ENCODE measurements at places on chromosomes 3 and 15. TPM values are rescaled to one million over a fixed set of nuclear protein-coding genes. Genes with fewer than 3 reads are reported as not detected.

MAP6D1 gene
- 6.6 TPM for total RNA-seq

CD96 gene
- total RNA-seq = 3.0 TPM

CLEC3B gene
- 73.6 TPM for total RNA-seq

CCDC39 gene
- not detected for total RNA-seq

GRCh38 chr3:122475316-122475715 lies 39.4 kb downstream of the KPNA1 start:
- DNase-seq = no peak

DNA sequence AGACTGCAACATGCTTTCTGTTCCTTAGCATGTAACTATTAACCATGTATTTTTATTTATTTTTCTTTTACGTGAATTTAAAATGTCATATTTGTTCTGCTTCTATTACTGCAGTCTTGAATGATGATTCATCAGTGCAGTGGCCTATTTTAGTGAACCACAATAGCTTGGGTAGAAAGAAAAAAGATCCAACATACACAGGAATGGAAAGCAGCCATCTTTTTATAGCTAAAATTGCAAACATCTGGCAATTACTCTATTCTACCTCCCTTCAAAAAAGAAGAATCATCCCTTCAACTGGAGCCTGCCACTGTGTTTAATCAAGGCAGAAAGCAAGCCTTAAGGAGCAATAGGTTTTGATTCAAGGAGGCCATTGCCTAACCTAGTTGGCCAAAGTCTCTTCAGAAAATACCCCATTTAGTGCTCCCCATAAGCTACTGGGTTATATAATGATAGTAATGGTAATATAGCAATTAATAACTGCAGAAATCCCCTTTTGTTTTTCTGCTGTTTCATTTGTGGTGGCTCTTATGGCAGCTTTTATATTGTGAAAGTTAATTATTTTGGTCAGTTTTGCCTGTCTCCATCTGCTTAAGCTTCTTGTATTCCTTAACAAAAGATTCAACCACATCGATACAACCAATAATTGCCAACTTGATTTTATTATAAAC lies 267.3 kb downstream of the LPP start:
- no peak for DNase-seq

- no peak for DNase-seq
Measured at GRCh38 chr3:47455806-47456452, 19.8 kb downstream of the SCAP start.

- no peak for DNase-seq
Measured at GRCh38 chr3:140035871-140036270, 100.9 kb downstream of the CLSTN2 start.

- no peak for DNase-seq
Measured at GRCh38 chr15:78049691-78050440, 27.6 kb downstream of the TBC1D2B start.

DNA sequence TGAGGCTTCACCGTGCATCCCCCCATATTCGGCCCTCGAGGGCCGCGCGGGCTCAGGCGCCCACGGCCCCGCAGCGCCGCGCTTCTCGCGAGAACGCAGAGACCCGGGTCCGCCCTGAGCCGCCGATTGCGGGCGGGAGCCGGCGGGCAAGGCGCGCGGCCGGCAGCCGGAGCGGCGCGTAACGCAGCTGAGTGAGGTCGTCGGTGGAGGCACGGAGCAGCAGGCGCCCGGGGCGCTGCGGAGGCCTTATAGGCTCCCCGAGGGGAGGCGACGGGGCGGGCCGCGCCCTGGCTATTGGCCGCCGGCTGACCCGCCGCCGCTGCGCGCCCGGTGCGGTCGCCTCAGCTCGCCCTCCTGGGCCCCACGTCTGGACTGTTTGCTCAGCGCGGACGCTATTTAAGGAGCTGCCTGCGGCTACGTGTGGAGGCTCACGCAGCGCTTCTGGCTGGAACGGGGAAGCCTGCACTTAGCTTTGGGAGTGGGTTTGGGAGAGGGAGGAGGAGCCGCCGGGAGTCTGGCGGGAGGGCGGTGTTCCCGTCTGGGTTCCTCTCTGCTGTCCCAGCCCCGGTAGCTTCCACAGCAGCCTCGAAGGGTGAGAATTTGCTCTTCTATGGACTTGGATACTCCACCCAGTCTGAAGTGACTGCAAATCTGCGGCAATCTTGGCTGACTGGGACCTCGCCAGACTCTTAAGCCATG lies at the start of gene PLOD2:
PLOD2 (minus strand) TSS at position 221 of the 699 bp plus-strand sequence; CDS start at position 26, 195 bp downstream.
- DNase-seq = peak; percentile 89

DNA sequence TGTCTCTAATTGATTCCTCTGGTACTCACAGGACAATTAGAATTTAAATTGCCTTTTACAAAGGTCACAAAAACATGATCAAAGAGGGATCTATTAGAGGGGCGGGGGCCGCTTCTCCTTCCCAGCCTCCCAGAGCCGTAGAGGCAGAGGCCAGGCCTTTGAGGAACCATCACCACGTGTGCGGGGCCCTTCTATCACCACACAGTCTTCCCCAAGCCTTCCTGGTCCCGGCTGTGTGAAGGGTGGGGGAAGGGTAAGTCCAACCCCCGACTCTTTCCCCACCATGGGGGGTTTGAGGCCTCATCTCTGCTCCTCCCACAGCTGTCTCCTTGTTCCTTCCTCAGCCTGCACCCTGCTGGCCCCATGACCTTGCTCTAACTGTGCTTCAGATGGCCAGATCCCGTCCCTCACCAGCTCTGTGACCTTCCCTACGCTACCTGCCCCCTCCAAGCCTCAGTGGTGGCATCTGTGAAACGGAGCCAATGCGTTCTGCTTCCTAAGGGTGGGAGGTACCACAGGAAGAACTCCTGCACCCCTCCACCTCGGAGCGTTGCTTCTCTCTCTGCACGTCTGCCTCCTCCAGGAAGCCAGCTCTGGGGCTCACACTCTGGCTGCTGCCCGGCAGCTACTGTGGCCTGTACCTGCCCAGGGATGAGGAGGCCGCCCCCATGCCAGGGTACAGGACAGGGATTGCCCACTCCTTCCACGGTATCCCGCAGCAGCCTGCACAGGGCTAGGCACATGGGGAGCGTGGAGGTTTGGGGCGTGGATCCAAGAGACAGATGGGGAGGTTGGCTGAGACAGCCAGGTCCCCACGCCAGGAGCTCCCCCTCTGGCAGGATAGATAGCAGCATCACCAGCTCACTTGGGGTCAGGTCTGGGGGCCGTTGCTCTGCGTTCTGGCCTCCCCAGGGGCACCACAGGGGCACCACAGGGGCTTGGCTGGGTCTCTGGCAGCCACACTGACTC lies 83.8 kb downstream of the LINGO1 start:
- peak; percentile 18 for DNase-seq

- no peak for DNase-seq
Measured at GRCh38 chr15:75081150-75081549, 57.8 kb downstream of the PPCDC start.

DNA sequence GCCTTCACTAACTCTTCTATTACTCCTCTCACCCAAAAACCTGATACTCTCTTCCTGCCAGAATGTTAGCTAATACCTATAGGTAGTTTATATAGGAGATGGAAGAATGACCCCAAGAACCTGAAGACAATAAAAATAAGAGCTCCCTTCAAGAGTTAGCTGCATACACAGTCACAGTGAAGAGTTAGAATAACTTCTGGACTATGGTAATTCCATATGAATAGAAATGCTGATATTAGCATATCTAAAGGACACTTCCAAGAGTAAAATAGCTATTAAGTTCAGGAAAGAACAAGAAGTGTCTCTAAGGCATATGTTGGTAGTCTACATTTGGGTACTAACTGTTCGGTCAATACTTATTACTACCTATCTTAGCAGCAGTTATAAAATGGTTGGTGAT lies 134.2 kb downstream of the VGLL3 start:
- no peak for DNase-seq

- DNase-seq = no peak
Measured at GRCh38 chr15:65663521-65663920, 41.8 kb downstream of the SLC24A1 start.

- no peak for DNase-seq
Measured at GRCh38 chr15:99154271-99154670, 49.4 kb downstream of the SYNM start.

DNA sequence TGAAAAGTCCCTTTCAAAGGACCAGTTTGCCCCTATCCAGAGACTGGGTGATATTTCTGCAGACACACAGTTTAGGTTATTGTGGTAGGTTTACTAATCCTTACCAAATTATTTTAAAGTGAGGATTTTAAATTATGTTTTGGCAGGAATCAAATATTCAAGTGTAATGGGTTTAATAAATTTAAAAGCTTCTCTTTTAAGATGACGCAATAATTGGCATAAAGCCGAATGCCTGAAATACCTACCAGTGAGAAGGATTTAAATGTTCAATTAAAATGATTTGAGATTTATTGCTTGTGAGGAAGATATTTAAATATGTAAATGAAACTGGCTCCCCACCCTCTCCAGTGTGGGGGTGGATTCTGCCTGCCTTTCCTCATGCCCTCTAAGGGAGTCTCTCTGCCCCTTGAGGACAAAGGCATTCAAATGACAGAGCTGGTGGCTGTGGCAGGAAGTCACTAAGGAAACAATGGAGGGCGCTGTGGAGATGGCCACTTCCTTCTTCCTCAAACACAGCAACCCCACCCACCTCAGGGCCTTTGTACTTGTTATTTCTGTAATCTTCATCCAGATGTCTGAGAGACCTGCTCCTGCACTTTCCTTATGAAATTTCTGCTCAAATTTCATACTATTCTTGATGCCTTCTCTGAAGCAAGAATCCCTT lies 131.7 kb downstream of the TNIK start:
- DNase-seq = no peak

DNA sequence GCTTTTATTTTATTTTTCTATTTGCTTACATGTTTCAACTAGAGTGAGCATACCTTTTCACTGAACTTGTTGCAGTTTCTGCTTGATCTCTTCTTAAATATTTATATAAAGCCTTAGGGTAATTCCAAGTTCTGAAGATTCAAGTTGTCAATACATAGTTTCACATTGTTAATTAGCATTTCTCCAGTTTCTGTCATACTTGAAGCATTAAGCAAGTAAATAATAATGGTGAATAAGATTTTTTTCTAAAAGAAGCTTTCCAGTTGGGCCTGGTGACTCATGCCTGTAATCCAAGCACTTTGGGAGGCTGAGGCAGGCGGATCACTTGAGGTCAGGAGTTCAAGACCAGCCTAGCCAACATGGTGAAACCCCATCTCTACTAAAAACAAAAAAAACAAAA lies 53.9 kb downstream of the CALML4 start:
- no peak for DNase-seq

- no peak for DNase-seq
Measured at GRCh38 chr15:31403606-31404005, 77.0 kb downstream of the KLF13 start.

- DNase-seq = no peak
Measured at GRCh38 chr3:146830231-146830630, 225.1 kb upstream of the PLSCR5 start.

- no peak for DNase-seq
Measured at GRCh38 chr15:90031231-90031791, 30.2 kb downstream of the ZNF710 start.

DNA sequence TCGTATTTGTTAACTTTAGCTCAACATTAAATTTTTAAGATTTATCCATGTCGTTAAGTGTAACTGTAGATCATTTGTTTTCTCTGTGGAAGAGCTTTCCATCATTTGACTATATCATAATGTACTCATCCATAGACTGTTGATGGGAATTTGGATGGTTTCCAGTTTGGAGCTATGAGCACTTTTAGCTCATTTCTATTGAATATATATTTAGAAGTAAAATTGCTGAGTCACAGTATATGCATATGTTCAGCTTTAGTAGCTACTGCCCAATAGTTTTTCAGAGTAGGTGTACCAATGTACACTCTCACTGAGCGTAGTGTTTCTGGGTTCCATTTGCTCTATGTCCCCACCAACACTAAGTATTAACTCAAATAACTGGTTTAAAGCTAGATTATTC lies 263.0 kb downstream of the ULK4 start:
- DNase-seq = no peak

GRCh38 chr3:66411961-66412887 lies 88.6 kb downstream of the LRIG1 start:
- peak; percentile 17 for DNase-seq

GRCh38 chr15:94097552-94097951 lies 133.8 kb upstream of the MCTP2 start:
- no peak for DNase-seq

DNA sequence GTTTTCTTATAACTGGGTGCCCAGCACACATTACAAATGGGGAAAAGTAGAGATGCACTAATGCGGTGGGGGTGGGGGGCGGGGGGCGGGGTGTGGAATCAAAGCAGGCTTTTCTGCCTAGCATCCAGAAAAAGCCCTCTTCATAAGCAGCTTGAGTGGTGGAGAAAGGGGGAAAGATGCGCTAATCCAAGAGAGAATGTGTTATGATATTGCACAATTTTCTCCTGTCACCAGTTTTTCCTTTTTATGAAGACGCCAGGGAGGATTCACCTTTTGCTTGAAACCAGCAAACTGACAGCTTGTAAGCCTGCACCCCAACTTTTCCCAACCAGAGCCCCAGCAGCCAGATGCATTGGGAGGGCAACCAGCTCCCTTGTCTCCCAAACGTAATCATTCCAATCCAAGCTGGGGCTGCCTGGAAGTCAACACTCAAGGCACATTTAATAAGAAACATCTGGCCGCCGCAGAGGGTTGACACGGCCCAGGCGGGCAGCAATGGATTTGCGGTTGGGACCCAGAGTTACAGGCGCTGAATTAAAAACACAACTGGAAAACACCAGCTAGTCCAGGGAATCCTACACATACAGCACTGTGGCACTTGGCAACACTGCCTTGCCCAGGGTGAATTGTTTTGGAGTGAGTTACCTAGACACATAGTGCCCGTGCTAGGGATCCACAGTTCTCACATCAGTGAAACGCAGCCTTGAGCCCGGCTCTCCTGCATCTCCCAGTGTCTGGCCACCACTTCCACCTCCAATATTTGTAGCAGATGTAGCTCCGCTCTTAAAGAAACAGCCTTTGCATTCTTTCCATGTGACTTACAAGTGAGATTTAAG lies 218.5 kb upstream of the PRICKLE2 start:
- DNase-seq = no peak

Measured in heart left ventricle (tissue), 16 donors.